Fibroblast of skin of left biceps (primary cell): ENCODE measurements at places on chromosomes 12 and 14.

DNA sequence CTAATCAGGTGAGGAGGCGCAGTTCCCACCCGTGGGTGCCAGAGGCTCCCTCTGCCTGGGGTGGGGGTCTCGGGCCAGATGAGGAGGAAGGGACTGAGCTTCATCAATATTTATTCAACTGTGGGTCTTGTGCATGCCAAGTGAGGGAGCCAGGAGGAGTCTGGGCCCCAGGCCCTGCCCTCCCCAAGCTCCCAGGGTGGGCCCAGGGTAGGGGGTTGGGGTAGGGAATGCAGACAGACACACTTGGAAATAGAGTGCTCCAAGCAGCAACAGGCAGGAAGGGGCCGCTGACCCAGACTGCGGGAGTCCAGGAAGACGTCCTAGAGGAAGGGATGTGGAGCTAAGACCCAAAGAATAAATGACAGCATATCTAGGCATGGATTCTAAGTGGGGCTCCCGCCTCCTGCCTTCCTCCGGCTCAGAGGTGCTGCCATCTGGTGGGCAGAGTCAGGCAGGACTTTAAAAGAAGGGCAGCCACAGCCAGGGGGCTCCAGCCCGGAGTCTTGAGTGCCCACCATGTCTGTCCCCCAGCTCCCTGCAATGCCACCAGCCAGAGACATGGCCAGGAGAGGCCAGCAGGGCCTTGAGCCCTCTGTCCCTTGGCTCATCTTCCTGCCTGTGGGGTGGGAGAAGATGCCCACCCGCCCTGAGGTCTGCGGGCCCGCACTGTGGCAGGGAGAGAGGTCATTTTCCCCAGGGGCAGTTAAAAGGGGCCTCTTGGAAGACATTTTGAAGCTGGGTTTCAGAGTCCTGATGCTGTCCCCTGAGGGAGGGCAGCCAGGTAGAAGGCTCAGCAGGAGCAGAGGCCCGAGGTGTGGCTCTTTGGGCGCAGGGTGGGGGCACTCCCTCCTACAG is 70.1 kb downstream of the PHETA1 start:
- DNase-seq = peak; percentile 2

GRCh38 chr12:77941401-77941800 is 110.7 kb downstream of the NAV3 start:
- DNase-seq = no peak

- no peak for DNase-seq
Measured at GRCh38 chr14:20801726-20802125, 918 bp downstream of the RNASE1 start.

DNA sequence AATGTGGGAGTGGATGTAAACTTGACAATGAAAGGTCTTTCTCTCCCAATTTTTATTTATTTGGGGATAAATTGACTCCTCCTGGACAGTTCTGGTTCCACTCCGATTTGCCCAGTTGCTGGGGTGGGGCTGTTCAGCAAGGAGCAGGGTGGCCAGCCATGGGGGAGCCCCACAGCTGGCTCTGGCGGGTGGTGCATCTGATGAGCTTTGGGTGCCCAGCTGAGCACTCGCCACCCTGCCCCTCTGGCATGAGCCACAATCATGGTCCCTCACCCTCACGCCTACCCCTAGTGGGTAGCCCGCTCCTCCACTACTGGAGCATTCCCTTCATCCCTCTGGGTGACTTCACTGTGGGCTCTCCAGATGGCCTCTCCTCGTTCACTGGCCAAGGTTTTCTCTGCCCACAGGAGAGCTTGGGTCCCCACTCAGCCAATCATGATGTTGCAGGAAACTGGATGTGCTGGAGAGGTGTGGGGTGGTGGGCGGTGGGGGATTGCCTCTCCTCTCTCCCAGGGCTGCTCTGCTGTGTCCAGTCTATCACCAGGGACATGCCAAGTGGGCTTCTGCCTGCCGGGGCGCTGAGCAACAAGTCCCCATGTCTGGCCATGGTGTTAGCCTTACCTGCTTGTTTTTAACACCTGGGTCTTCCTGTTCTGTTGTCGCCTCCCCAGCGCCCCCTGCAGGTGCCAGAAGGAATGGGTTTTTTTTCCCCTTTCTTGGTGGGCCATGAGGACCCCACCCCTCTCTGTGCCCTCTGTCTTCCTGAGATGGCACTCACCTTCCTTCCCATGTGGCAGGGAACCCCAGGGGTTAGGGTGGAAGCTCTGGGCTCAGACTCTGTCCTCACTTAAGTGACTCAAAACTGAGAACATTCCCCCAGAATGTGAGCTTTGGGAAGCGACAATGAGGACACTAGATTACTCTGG is 3.4 kb downstream of the CYP46A1 start:
- no peak for DNase-seq

DNA sequence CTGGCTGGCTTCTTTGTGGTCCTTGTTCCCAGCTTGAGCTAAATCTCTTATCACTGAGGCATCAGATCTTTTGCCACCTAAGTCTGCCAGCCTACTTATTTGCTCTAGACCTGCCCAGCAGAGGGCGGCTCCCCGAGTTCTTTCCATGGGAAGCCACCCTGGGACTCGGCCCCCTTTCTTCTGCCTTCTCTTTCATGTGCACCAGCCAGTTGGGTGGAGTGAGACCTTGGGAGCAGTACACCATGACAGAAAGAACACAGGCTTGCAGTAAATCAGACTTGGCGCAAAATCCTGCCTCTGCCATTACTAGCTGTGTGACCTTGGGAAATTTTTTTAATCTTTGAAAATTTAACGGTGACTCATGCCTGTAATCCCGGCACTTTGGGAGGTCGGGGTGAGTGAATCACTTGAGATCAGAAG is 7.4 kb downstream of the SMAGP start:
- DNase-seq = no peak
